ENCODE measurements at places on chromosomes 13 and 19.

- DNase-seq = no peak
Observed at GRCh38 chr13:80560609-80561008, 219.7 kb upstream of the SPRY2 start.

DNA sequence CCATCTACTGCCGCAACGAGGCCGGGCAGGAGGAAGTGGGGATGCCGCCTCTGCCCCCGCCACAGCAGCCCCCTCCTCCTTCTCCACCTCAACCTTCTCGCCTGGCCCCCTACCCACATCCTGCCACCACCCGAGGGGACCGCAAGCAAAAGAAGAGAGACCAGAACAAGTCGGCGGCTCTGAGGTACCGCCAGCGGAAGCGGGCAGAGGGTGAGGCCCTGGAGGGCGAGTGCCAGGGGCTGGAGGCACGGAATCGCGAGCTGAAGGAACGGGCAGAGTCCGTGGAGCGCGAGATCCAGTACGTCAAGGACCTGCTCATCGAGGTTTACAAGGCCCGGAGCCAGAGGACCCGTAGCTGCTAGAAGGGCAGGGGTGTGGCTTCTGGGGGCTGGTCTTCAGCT is 3.4 kb upstream of the NUP62 start:
- DNase-seq = no peak

DNA sequence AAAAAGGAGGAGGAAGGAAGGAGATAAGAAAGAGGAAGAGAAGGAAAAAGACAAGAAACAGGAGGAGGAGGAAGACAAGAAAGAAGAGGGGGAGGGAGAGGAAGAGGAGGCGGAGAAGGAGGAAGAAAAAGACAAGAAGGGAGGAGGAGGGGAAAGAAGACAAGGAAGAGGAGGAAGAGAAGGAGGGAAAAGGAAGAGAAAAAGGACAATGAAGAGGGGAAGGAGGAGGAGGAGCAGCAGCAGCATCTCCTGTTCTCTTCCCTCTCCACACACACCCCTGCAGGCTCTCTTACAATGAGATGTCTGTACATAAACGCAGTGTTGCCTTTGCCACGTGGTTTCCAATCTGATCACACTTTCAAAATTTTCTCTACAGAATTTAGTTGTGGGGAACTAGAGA is 66.6 kb downstream of the RUBCNL start:
- no peak for DNase-seq

GRCh38 chr13:31775686-31776085 is 36.4 kb downstream of the RXFP2 start:
- no peak for DNase-seq

GRCh38 chr13:52862358-52863206 is 14.1 kb upstream of the PCDH8 start:
- no peak for DNase-seq

- no peak for DNase-seq
Observed at GRCh38 chr13:73731564-73731963, 402.6 kb downstream of the KLF12 start.

- DNase-seq = no peak
Observed at GRCh38 chr13:92379371-92379770, 847.2 kb upstream of the GPC6 start.

GRCh38 chr13:44412346-44412935 is 38.8 kb downstream of the SERP2 start:
- DNase-seq = no peak

DNA sequence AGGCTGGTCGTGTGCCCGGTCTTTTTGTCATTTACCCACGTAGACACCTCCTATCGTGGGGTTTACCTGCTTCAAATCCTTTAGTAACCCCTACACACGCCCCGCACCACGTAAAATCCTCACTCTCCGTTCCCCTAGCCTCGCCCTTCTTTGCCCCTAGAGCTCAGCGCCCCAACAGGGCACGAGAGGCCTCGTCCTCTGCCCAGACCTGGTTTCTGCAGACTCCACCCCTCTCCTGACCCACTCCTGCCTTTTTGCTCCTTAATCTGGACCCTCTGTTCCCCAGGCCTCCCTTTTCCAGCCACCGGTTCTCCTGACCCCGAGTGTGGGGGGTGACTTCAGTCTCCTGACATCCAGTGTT is 412 bp downstream of the ZNF528 start:
- no peak for DNase-seq

DNA sequence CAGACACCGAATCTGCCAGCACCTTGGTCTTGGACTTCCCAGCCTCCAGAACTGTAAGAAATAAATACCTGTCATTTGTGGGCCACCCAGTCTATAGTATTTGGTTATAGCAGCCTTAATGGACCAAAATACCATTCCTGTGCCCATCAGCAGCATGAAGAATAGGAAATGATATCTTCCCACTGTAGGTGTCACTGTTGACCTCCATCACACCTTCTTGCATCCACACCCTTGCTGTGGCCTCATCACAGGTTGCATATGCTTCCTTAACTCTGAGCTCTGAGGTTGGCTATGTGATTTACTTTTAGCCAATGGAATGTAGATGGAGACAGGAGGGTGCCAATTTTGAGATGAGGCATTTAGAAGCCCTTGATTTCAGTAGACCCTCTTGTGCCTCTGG is 242.0 kb upstream of the TSHZ3 start:
- peak; percentile 34 for DNase-seq

DNA sequence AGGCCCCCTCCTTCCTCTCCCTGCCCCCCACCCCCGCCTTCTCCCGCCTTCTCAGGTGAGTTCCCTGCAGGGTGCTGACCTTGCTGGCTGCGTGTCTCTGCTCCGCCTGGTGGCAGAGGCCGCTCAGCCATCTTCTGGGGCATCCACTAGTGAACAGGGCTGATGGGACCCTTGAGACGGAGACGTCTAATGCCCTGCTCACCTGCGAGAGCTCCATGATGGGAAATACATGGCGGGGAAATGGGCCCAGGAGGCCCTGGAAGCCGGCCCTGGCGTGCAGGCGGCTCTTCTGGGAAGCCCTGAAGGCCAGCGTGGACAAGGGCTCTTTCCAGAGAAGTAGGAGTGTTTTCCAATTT is 15.2 kb upstream of the F7 start:
- no peak for DNase-seq

GRCh38 chr19:49106648-49107135 is 7.5 kb upstream of the LIN7B start:
- DNase-seq = peak; percentile 32

DNA sequence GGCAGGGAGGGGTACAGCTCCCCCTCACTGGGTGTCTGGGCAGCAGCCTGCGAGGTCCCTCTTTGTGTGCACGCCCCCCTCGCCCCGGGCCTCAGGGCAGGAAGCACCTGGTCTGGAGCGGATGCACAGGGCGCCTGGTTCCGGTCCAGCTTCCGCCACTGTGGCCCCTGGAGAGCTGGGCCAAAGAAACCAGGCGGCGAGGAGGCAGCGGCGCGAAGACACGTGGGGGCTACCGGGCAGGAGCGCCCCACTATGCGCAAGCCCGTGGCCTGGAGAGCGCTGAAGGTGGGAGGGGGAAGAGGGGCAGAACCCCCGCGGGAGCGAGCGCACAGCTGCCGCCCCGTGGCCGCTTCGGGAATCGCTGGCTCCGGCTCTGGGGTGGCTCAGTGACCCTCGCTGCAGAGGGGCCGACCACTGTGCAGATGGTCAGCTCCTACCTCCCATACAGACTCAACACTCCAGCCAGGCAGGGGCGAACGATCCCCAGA is 1.7 kb upstream of the LYL1 start:
- DNase-seq = no peak

GRCh38 chr19:5805462-5806132 is 730 bp downstream of the NRTN start:
- peak; percentile 21 for DNase-seq

DNA sequence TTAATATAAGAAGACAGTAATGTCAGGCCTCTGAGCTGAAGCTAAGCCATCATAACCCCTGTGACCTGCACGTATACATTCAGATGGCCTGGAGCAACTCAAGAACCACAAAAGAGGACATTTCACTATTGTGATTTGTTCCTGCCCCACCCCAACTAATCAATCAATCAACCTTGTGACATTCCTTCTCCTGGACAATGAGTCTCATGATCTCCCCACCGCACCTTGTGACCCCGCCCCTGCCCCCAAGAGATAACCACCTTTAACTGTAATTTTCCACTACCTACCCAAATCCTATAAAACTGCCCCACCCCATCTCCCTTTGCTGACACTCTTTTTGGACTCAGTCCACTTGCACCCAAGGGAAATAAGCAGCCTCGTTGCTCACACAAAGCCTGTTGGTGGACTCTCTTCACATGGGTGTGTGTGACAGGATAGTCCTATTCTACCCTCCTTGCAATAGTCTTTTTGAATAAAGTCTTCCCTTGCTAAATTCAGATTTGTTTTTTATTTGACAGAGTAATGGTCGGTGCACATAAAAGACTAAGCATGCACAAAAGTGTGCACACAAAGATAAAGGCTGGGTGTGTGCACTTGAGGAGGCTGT is 14.0 kb downstream of the CD70 start:
- no peak for DNase-seq

GRCh38 chr19:39112338-39112890 is 13.2 kb upstream of the PAK4 start:
- peak; percentile 92 for DNase-seq

DNA sequence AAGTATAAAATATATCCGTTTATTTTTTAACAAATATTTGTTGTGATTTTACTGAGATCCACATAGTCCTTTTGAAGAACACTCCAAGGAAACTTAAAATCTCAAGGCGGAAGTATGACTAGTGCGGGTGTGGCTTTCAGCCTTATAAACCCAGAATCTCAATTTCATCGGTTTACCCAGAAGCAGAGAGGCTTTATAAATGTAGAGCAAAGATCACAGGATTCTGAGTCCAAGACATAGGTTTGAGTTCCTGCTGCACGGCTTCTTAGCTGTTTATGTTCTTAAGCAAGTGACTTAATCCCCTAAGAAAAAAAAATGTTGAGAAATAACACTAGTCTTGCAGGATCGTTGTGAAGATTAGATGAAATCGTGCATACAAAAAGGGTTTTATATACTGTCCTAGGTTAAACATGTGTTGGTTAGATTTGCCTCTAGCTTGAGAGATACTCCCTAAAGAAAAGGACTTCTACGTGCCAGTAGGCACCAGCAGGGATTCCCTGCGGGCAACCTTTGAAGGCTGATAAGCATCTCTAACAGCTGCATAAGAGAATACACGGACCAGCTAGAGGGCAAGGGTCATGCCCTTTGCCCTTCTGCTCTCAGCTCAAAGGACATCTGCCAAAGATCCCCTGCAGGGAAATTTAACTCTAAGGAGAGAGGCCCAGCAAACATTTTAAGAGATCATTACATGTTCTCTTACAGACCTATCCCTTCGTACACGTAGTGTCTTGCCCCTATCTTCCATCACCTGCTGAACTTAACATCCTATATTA is 130.4 kb upstream of the MIR17HG start:
- DNase-seq = no peak

GRCh38 chr19:40006273-40006691 is 9.4 kb downstream of the ZNF546 start:
- peak; percentile 76 for DNase-seq
